ENCODE measurements at places on chromosomes 12 and 14.

DNA sequence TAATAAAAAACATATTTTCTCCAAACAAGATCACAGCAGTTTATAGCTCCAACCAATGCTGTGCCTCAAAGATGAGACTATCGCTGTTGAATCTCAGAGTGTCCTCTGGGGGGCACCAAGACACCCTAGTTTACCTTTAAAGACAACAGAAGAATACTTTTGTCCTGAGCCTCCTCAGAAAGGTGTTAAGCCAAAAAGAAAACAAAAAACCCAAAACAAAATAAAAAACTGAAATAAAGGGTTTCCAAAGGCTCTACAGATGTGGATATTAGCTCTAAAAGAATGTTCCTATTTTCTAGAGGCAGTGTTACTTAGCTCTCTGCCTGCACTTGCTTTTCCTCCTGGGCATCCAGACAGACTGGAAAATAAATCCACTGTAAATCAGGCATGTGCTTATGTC is 86.9 kb upstream of the TTC7B start:
- peak; percentile 71 for DNase-seq

- no peak for DNase-seq
These were observed 16.3 kb downstream of the CREBL2 start for GRCh38 chr12:12628013-12628412.

DNA sequence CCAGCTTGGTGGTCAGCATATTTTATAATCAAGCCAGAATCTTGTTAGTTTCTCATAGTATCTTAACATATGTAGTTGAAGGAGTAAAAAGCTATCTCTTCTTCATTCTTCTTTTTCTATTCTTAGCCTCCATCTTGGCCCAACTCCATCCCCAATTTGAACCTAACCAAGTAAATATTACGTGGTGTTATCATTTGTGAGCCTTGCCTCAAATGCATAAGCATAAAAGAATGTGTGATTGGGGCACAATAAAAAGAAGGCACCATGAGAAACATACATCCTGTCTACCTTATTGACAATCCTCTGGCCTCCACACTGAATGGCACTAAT is 181.4 kb upstream of the BMP4 start:
- DNase-seq = no peak

DNA sequence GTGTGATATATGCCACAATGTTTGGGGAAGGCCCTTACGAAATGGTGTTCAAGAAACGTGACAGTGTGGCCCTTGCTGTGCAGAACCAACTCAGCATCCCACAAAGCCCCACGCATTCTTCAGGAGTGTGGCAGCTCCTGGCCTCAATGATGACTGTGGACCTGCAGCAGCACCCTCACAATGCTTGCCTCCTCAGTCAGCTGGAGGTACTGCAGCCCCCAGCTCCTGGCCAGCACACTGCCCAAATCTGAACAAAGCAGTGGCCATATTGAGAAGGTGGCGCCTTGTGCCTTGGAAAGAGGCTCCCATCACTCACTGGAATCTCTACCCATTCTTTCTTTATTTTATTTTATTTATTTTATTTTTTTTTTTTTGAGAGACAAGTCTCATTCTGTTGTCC is 10.4 kb downstream of the POLE2 start:
- no peak for DNase-seq

GRCh38 chr12:10884086-10884725 is at the start of gene PRH1:
Gene PRH1, minus strand, starts transcription at chr12:10884255. Its CDS starts 38 bp downstream, at chr12:10884217.
- DNase-seq = no peak

- DNase-seq = no peak
These were observed 95.6 kb upstream of the NRXN3 start for GRCh38 chr14:78074561-78074960.

DNA sequence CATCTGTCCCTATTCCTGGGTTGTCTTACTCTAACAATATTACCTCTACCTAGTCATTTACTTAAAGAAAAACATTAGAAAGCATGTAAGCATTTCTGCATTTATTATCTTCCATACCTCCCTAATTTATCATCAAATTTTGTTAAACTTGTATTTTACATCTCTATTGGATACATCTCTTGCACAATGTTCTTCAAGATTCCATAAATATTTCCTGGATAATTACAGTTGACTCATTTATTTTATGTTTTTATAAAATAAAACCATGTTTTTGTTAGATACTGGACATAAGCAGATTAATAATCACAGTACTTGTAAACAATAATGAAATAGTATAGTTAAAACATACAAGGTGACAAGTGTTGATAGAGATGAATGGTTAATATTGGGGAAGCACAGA is 209.0 kb downstream of the TMTC3 start:
- DNase-seq = no peak

GRCh38 chr12:106080791-106081170 is 58.0 kb downstream of the NUAK1 start:
- no peak for DNase-seq

DNA sequence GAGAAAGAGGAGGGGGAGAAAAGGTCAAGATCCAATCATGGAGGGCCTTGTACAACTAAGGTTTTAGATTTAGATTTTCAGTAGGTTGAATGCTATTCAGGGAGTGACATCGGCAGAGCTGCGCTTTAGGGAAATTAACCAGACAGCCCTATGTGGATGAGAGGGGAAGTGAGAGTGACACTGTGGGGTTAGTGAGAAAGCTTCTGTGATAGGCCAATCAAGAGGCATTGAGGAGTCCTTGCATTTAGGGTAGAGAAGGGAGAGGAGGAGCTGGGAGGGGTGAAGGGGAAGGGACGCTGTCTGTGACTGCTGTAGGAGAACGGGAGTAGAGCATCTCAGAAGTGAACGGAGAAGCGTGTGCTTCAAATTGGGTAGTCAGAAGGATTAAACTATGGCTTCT is 3.4 kb downstream of the HSD17B6 start:
- peak; percentile 78 for DNase-seq

GRCh38 chr12:117100851-117101673 is 1.8 kb upstream of the TESC start:
- no peak for DNase-seq

- no peak for DNase-seq
These were observed 354.0 kb downstream of the ETNK1 start for GRCh38 chr12:22978962-22979361.

DNA sequence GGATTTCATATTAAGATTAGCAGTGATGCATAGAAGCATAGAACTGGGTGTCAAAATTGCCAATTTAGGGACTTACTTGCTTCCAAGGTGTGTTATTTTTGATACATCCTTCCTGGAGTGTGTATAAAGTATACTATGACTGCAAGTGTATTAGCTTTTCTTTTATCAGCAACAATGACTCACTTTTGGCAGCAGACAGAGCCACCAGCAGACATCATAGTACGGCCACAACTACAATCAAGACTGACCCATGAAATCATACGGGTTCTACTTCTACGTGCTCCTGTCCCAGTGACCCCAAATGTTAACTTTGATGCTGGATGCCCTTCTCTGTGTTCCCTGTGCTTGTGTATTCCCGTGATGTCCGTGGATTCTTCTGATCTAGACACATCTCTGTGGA is 443.9 kb downstream of the TMEM132D start:
- DNase-seq = no peak

- no peak for DNase-seq
These were observed 17.3 kb downstream of the KRT7 start for GRCh38 chr12:52250048-52250990.

DNA sequence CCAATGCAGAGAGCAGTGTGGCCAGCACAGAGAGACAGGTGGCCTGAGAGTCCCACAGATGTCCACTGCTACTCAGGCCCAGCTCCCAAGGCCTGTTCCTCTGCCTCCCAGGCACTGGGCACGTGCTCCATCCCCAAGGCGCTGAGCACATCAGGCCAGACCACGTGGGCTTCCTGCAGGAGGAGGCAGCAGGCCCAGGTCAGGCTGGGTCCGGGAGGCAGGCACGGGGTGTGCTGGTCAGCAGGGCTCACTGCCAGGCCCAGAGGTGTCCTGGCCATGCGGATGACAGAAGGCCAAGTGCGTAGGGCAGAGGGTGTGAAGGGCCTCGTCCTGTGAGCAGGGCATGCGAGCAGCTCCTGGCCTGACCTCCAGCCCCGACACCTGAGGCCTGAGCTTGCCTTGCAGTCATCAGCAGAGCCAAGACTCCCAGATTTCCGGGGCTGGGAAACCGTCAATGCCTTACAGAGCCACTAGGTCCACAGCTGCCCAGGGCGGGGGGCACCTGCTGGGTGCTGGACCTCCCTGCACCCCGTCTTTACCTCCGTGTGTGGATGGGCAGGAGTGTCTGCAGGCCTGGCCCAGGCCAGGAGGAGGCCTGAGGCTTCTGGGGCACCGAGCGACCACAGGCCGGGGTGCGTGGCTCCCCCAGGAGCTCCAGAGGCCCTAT is 14.9 kb downstream of the TRMT61A start:
- DNase-seq = no peak
